Globus pallidus (tissue), 1 donor: ENCODE measurements at places on chromosomes 3 and 15.

DNA sequence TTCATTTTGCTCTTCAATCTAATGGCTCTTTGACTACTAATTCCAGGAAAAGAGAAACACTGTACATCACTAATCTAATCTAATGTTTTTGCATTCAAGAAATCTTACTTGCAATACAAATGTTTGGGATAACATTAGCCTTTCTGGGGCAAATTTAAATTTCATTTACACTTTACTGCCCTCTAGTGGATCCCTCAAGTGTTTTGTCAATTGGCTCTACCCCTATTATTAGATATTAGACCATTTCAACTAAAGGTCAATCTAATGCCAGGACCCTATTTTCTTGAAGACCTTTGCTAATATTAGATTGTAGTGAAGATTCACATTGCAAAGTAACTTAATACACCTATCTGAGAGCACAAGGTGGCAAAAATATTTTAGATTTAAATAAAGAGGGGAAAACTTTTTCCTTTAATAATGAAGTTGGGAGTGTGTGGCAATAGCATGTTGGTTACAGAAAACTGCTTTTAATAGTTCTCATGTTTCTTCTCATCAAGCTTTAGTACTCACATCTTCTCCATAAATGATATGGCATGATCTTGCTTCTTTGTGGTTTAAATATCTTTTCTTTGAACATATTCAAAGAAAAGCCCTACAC, 5.0 kb downstream of the C2CD4A start:
- DNase-seq: peak; percentile 63

GRCh38 chr3:48402281-48402732, 27.6 kb downstream of the PLXNB1 start:
- DNase-seq: no peak

GRCh38 chr15:40902605-40903561, 8.6 kb downstream of the VPS18 start:
- peak; percentile 55 for DNase-seq

DNA sequence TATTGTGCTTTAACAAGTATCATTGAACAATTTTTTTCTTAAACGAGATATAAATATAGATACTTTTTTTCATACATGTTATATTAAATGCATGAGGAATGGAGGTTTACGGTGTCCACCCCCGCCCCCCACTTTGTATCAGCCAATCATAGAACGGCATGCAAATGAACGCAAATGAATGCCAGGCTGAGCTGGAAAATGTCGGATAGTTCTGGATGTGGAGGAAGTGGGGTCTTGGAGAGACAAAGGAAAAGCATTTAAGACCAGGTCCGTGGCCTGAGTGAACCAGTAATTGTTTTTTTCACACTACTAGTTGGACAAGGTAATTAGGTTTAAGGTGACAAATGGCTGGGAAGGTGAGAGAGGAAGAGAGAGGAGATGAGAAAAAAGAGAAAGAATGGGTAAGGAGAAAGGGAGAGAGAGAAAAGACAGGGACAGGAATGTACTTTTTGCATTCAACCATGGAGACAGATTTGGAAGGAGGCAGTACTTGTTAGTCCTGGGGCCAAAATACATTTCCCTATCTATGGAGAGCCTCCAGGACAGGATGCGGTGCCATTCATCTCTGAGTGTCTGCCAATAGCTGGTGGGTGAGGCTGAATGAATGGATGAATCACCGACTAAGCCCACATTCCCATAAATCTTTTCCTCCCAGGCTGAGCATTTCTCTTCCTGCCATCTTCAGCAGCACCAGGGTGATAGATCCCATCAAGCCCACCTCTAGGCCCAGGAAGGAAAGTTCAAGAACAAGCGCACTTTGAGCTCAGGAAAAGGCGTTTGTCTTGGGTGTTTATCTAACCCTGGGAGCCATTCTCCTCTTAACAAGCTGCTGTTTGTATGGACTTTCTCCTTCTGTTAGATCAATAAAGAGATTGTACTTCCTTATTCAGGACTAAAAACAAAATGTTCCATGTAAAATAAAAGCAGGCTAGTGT, 1.4 kb upstream of the RAD18 start:
- no peak for DNase-seq

DNA sequence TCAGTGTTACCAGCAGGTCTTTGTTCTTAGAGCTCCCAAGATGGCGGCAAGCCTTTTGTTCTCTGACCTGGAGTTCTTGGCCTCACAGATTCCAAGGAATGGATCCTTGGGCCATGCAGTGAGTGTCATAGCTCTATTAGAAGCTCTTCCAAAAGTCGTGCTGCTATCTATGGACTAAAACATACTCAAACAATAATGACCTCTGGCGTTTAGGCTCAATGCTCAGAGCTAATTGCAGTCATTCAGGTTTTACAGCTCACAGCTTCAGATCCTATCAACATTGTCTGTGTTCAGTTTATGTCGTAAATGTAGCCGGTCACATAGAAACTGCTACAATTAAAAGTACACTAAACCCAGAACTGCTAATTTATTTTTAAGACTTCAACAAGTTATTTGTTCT, 22.2 kb downstream of the CCRL2 start:
- no peak for DNase-seq

GRCh38 chr3:57778494-57778893, 22.4 kb downstream of the SLMAP start:
- no peak for DNase-seq

GRCh38 chr15:37142371-37142770, 42.0 kb upstream of the MEIS2 start:
- no peak for DNase-seq

GRCh38 chr3:45551214-45552010, 43.1 kb upstream of the LIMD1 start:
- no peak for DNase-seq

- DNase-seq: no peak
Observed at GRCh38 chr3:123782488-123782887, 101.6 kb downstream of the MYLK start.

DNA sequence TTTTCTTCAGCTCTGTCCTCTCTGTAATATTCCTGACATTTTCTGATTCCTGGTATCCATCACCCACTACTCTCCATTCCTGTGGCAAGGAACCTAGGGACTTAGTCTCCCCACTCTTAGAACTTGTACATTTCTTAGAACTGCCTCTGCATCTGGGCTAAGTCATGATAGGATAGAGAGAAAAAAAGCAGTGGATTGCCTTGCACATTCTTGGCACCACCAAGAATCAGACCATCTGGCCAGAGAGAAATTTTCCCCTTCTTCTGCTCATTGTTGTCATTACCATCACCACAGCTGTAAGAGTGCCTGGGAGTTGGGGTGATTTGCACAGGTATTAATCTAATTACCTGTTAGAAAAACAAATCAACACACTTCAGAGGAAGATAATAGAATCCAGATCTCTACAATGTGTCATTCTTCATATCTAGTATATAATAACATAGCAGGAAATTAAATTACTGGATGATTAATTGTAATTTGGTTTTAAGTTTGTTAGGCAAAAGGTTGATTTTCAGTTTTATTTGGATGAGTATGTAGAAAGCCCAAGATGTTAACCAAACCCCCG, 264.8 kb upstream of the ZPLD1 start:
- DNase-seq: no peak

GRCh38 chr3:11546657-11547302, 96.9 kb downstream of the VGLL4 start:
- no peak for DNase-seq

GRCh38 chr3:56800832-56801661, 702 bp downstream of the ARHGEF3 start:
- peak; percentile 38 for DNase-seq

DNA sequence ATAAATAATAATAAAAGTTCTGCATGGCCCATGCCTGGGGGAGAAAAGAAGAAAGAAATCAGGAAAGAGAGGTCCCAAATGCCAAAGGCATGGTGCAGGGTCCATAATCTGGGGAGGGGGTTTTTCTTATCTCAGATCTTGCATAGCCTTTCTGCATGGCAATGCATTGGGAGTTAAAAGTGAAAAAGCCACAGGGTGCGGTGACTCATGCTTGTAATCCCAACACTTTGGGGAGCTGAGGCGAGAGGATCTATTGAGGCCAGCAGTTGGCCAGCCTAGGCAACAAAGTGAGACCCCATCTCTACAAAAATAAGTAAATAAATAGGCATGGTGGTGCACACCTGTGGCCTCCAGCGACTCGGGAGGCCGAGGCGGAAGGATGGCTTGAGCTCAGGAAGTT, 76.8 kb upstream of the GATA2 start:
- no peak for DNase-seq

- DNase-seq: peak; percentile 50
Observed at GRCh38 chr15:100918034-100918689, 995 bp upstream of the LRRK1 start.

- DNase-seq: no peak
Observed at GRCh38 chr3:141321109-141321497, 47.2 kb upstream of the ZBTB38 start.

GRCh38 chr3:30112902-30113484, 493.4 kb upstream of the TGFBR2 start:
- DNase-seq: peak; percentile 66

DNA sequence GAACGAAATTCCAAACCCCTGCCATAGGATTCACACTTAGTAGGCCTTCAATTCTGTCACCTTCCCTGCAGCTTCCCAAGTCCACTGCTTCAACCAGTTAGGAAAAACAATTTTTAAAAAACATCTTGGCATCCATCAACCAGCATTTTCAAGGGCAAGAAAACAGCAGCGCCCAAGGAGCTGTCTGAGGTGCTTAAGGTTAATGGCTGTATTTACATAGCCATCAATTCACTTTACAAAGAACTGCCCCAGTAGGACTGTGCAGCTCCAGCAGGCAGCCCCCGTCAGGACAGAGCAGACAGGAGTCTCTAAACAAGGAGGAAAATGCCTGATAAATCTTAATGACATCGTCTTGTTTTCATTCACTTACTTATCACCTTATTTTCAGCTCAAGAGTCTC, 13.3 kb downstream of the TAFA4 start:
- no peak for DNase-seq

GRCh38 chr3:49787182-49787464, 781 bp upstream of the IP6K1 start:
- DNase-seq: no peak

DNA sequence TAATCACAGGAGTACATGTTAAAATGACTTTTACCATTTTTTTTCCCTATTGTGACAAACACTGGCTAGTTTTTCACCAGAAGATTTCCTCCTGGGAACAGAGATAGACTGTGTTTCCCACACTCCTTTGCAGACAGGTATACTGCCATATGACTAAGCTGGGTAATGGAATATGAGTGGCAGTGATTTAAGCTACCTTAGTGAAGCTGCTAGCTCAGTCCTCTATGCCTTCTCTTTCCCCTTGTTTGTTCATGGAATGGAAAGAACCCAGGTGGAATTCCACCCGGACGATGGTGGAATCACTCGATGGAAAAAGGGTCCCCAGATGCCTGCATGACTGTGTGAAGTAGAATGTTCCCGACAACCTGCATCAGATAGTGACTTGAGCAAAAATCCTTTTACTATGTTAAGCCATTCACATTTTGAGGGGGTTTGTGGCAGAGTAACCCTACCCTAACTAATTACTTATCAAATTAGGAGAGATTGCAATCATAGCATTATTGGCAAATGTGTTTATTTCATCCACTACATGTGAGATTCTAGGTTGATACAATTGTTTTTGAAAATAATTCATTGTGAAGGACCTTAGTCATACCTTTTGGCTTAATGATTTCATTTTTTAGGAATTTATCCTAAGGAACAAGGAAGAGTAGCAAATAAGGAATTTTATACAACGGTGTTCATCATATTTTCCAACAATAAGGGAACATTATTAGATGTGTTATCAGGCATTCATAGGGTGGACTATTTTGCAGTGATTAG, 16.5 kb downstream of the THSD4 start:
- DNase-seq: no peak

DNA sequence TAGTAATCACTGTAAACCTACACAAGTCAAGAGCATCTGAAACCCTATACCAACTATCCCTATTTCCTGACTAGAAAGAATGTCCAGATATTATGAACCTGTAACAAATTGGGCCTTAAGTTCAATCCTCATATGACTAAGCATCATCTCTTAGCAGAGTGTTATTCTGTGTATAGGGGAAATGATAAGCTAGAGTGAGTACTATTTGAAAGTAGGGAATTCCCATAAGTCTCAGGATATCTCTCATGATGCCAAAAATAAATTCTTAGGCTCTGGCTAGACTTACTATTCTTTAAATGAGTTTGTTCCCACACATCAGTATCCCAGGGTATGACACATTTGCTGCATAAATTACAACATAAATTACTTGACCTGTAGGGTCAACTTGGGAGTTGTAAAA, 15.3 kb downstream of the MRPL47 start:
- no peak for DNase-seq

DNA sequence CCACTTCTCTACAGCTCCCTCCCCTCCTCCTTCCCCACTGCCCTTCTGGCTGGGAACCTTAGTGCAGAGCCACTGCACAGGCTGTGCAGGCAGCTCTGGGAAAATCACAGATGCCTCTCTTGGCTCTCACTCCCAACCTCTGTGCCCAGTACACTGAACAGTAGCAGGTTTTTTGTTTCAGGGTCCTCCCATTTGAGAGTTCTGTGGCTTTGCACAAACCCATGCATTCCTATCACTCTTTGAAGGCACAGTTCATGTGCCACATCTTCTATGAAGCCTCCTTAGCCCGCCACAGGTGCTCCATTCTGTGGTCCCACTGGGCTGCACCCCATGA, 103.9 kb downstream of the SNRK start:
- DNase-seq: no peak
